ENCODE measurements at places on chromosomes 4 and X. TPM values are rescaled to one million over a fixed set of nuclear protein-coding genes. Genes with fewer than 3 reads are reported as not detected.

The ESX1 gene
- total RNA-seq: not detected

The IL15 gene
- 1.4 TPM for total RNA-seq

The ARL9 gene
- total RNA-seq: not detected

The SLC7A11 gene
- total RNA-seq: 1.1 TPM

The CAPN6 gene
- total RNA-seq: not detected

The GPR50 gene
- not detected for total RNA-seq

The PNCK gene
- not detected for total RNA-seq

The FAM236A gene
- total RNA-seq: not detected

The STOX2 gene
- total RNA-seq: not detected

The SSX2B gene
- not detected for total RNA-seq

The CSAG1 gene
- total RNA-seq: not detected

The PASD1 gene
- not detected for total RNA-seq

The TTC29 gene
- not detected for total RNA-seq

The DRD5 gene
- total RNA-seq: not detected

The CSAG2 gene
- total RNA-seq: 0.35 TPM

The PDE6B gene
- 15.9 TPM for total RNA-seq

The CXCL3 gene
- total RNA-seq: not detected

The SUPT20HL2 gene
- total RNA-seq: not detected

The RASL11B gene
- total RNA-seq: not detected

The TAF7L gene
- not detected for total RNA-seq

The EREG gene
- not detected for total RNA-seq

The MAGEC2 gene
- not detected for total RNA-seq

The RHOXF1 gene
- total RNA-seq: not detected

The CETN2 gene
- 9.7 TPM for total RNA-seq

The BEX2 gene
- 5.3 TPM for total RNA-seq

The BMPR1B gene
- total RNA-seq: not detected

The FRMPD4 gene
- not detected for total RNA-seq

The HTN1 gene
- total RNA-seq: not detected

The NAT8L gene
- 0.07 TPM for total RNA-seq

Data from activated CD4-positive, alpha-beta T cell treated with anti-CD3 and anti-CD28 coated beads, Interleukin-2, amount 10 ng/mL, durations not matched to agents 7 days and 5 days (primary cell).